ENCODE measurements at places on chromosomes 6 and 20. TPM values are rescaled to one million over a fixed set of nuclear protein-coding genes. Genes with fewer than 3 reads are reported as not detected.

Gene KCNK5
- total RNA-seq: 77.0 TPM

Gene PI16
- 1.7 TPM for total RNA-seq

Gene CYP39A1
- 6.0 TPM for total RNA-seq

Gene HLA-DRA
- total RNA-seq: 607 TPM

Gene FHL5
- total RNA-seq: 34.5 TPM

- no peak overlapping the region for H3K27ac ChIP-seq
- H3K4me1 ChIP-seq: no peaks in the 10 kb centered on the region
- no peaks in the 10 kb centered on the region for H3K36me3 ChIP-seq
- DNase-seq: no peak
- H3K4me3 ChIP-seq: no peak overlapping the region
Observed at GRCh38 chr6:19968201-19968600, 131.0 kb downstream of the ID4 start.

- H3K27ac ChIP-seq: no peak overlapping the region
- no peaks in the 10 kb centered on the region for H3K4me1 ChIP-seq
- H3K36me3 ChIP-seq: no peaks in the 10 kb centered on the region
Observed at GRCh38 chr20:50536333-50536732, 26.1 kb downstream of the PTPN1 start.

GRCh38 chr20:35586751-35587425, 28.7 kb upstream of the SPAG4 start:
- no peak overlapping the region for H3K27ac ChIP-seq
- no peak overlapping the region for H3K4me3 ChIP-seq
- no peaks in the 10 kb centered on the region for H3K27me3 ChIP-seq

- H3K27ac ChIP-seq: no peak overlapping the region
- no peaks in the 10 kb centered on the region for H3K36me3 ChIP-seq
Observed at GRCh38 chr6:167666571-167667203, 160.0 kb upstream of the AFDN start.

DNA sequence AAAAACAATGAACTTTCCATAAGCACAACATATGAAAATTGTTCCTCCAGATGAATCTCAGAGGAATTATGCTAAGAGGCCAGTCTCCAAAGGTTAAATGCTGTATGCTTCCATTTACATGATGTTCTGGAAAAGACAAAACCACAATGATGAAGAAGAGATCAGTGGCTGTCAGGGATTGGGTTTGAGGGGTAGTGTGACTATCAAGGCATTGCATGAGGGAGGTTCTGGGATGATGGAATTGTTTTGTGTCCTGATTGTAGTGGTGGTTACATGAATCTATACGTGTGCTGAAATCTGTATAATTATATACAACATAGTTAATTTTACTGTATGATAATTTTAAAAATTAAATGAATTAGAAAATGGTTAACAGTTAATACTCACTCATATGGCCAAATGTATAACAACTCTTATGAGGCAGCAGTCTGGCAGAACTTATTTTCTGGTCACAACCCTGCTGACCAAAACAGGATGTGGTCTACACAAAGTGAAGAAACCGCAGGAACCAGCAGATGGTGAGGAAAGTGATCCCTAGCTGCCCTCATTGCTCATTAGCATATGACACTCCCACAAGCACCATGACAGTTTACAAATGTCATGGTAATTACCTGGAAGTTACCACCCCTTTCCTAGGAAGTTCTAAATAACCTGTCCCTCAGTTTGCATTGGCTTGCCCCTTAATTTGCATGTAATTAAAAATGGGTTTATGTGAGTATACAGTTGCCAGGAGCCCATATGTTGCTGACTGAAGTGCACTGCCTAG, 31.9 kb downstream of the NSFL1C start:
- H3K27ac ChIP-seq: no peak overlapping the region
- no peaks in the 10 kb centered on the region for H3K27me3 ChIP-seq
- H3K4me1 ChIP-seq: no peaks in the 10 kb centered on the region

DNA sequence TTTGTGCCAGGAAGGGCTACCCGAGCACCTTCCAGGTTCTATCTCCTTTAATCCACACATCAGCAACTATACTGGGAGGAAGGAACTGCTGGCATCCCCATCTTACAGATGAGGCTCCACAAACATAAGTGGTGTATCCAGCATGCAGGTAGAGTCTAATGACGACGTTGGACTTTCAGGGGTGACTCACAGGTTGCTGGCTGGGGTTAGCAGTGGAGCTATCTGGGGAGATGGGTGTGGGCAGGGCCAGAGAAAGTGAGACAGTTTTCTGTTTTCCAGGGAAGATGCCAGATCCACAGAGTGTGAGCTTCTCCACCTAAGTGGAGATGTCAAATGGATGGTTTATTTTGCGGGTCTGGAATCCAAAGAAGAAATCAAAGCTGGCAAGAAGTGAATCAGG, 31.8 kb downstream of the CDH22 start:
- H3K27me3 ChIP-seq: peaks cover 7% of the 10 kb centered on the region
- no peak for DNase-seq
- H3K4me3 ChIP-seq: no peak overlapping the region
- H3K27ac ChIP-seq: no peak overlapping the region
- no peaks in the 10 kb centered on the region for H3K36me3 ChIP-seq

Data from kidney (tissue), 22 donors.